NCI-H146 (cell line): ENCODE measurements at places on chromosomes 6 and 20.

DNA sequence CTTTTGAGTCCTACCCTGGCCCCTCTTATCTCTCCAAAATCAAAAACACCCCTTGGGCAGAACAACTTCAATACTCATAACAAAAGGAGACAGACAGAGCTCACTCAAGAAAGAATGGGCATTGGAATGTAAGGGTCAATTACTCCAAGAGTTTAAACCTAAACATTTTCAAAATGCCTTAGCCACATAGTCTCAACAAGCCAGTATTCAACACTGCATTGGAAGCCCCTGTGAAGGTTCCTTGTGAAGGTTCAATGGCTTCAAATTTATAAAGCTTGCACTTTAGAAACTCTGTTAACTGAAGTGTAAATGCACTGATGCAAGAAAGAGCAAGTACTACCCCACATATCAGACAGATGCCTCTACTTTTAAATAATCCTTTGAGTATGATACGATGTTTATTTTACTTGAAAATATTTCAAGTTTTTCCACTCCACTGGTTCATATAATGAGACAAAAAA is 139.1 kb upstream of the LAMP5 start:
- no peak for DNase-seq

DNA sequence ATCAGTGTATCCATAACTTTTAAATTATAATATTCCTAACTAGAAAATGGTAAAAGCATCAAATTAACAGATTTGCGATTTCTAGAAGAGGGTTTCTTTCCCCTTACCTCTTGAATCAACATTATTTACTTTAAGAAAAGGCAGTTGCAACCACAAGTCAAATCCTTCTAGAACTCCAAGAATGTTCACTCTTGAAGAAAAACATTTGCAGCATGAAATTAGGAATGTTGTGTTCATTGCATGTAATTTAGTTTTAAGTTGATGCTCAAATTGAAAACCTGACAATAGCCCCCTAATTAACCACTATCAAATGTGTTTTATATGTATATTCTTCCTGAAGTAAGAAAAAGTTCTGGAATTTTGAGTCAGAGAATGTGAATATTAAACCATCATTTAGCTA is 2.3 kb upstream of the REV3L start:
- no peak for DNase-seq

GRCh38 chr6:16594849-16595248 is 166.4 kb downstream of the ATXN1 start:
- no peak for DNase-seq

GRCh38 chr6:2042956-2043648 is 202.3 kb downstream of the GMDS start:
- no peak for DNase-seq

- no peak for DNase-seq
These were observed 72.4 kb downstream of the ASCC3 start for GRCh38 chr6:100808638-100809275.

- no peak for DNase-seq
These were observed 425.1 kb upstream of the JAG1 start for GRCh38 chr20:11098888-11099287.

DNA sequence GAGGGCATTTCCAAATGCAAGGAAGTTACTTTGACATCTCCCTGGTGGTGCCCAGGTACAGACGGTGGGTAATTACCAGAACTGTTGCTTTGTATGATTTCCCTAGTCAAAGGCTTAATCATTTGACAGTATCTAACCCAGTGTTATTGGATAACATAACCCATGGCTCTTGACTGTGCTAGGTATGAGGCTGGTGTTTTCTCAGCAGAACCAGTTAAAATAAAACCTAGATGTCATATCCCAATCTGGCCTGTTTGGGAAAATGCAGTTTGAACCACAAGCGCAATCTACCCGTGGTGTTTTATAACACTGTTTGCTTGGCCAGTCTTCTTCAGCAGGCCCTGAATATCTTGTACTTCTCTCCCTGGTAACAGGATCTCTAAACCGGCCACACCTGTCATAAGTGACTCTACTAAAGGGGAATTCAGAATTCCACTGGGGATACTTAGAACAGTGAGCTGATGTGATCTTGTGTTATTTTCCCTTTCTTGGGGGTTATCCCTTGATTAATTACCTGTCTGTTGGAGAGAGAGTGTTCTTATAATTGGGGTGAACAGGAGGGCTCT is 32.8 kb downstream of the PPP1R14C start:
- no peak for DNase-seq

DNA sequence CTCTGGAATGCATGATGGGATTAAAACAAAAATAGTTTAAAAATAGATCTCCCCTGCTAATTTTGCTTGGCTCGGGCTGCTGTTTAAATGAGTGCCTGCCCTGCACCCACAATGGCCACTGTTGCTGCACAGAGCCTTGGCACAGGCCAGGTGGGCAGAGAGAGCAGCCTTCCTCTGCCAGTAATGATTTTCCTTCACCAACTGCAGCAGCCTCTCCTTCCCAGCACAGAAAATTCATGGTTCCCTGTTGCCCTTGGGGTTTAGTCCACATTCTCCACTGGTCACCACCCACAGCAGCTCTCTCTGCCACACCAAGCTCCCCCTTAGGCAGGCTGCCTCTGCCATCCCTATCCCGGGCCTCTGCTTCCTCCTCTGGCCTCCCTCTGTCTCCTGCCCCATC is 30.2 kb downstream of the TGM3 start:
- no peak for DNase-seq

DNA sequence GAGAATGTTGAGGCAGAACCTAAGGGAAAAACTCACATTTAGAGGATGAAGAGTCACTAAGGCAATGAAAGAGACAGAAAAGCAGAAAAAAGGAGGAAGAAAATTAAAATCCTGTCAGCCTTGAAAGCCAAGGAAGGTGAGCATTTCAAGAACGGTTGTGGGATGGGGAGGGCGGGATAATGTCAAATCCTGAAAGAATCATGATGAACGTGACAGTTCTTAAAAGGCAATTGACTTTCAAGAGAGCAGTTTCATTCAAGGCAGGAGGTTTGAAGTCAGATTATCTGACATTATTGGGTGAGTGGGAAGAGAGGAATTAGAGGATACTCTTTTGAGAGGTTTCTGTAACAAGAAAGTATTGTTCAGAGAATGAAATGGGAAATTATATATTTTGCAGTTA is 284.5 kb downstream of the ADGRB3 start:
- no peak for DNase-seq

DNA sequence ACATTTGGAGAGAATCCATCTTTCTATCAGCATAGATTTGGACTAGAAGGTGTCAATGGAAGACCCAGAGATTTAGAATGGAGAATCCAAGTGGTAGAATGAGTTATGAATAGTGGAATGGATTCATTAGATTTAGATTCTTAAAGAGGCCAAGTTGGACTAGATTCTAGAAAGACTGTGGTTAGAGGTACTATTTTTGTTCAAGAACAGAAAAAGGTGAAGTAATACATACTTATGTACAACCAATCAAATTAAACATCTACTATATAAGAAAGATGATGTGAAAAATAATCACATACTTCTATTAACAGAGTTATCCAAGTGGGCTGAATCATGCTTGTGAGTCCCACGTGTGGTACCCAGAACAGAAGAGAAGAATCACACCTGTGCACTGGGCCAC is 33.8 kb upstream of the ADTRP start:
- no peak for DNase-seq

GRCh38 chr20:50645253-50646068 is 45.9 kb downstream of the RIPOR3 start:
- peak; percentile 84 for DNase-seq

GRCh38 chr20:60627751-60628565 is 624.1 kb upstream of the CDH4 start:
- no peak for DNase-seq

GRCh38 chr6:150527100-150527499 is 72.6 kb upstream of the PLEKHG1 start:
- no peak for DNase-seq

DNA sequence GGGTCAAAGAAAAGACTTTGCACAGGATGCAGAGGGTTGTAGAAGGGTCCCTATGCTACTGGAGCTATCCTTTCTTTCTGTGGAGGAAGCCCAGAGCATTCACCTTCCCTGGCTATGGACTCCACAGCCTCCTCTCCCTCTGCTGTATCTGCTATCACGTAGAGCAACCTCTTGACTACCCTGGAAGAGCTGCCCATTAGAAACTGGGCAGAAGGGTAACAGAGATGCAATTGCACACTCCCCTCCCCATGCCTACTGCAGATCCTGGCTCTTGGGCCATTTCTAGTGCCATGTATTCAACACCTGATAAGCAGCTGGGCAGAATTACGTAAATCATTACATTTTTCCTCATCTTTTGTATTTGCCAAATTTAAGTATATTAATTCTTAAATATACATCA is 3.1 kb downstream of the KLHL31 start:
- DNase-seq, result no peak

- DNase-seq, result no peak
These were observed 157.6 kb downstream of the NFATC2 start for GRCh38 chr20:51384875-51385274.

GRCh38 chr6:5365436-5366195 is 104.3 kb downstream of the FARS2 start:
- DNase-seq, result no peak

DNA sequence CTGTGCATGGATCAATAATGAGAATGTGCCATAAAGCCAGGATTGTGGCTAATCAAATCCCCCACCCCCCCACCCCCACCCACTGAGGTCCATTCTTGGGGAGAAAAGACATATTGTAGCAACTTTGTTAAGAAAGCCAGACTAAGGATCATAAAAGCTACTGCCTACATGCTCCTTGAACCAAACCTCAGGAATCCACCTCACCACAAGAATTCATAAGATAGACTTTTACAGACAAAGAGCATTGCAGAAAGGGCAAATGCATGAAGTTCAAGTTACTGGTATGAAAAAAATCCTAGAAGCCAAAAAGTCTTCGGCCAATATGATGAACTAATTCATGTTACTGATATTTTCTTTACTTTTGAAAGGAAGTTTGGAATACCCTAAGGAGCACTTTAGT is 187.9 kb upstream of the ARID1B start:
- DNase-seq, result no peak
